Stimulated activated CD4-positive, alpha-beta T cell treated with anti-CD3 and anti-CD28 coated beads, Interleukin-4, amount 100 ng/mL, for 48 hours (primary cell): ENCODE measurements at places on chromosomes 13 and 19.
A peak's percentile ranks its signal among the peaks of the same experiment; 100 is the strongest.

GRCh38 chr13:96792736-96793403 lies 201.4 kb downstream of the OXGR1 start:
- no peak for DNase-seq

DNA sequence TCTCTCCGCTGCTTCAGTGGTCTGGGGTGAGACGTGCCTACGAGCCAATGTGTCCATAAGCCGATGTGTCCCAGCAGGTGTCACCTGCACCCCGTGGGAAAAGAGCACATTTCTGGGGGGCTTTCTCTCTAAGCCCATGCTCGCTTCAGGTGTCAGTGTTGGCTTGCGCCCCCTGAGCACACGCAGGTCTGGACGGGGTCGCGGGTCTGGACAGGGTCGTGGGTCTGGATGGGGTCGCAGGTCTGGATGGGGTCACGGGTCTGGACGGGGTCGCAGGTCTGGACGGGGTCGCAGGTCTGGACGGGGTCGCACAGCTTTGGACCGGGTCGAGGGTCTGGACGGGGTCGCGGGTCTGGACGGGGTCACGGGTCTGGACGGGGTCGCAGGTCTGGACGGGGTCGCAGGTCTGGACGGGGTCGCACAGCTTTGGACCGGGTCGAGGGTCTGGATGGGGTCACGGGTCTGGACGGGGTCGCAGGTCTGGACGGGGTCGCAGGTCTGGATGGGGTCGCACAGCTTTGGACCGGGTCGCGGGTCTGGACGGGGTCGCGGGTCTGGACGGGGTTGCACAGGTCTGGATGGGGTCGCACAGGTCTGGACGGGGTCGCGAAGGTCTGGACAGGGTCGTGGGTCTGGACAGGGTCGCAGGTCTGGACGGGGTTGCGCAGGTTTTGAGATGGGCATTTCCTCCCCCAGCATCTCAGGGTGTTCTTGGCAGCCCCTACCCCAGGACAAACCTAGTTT lies 24.5 kb upstream of the TFDP1 start:
- no peak for DNase-seq

- peak; percentile 56 for DNase-seq
Measured at GRCh38 chr19:12838182-12838885, at the start of gene MAST1. TSS of gene MAST1 (plus strand) at chr19:12838515. CDS start at chr19:12838573, 58 bp downstream.

DNA sequence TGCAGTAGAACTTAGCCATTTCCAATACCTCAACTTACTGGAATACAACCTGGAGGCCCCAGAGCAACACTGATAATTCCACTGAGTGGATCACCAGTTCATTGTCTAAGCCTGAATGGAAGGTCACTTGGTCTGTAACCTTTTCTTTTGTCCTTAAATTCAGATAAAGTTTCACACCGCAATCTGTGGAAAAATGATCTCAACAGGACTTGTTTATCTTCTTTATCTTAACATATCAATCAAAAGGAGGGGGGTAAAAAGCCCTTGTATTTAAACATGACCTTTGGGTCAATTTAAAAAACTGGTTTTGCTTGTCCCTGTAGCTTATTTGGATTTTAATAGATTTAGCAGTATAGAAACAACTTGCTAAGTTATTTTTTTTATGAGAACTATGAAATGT lies 21.6 kb downstream of the SAE1 start:
- DNase-seq, result no peak

GRCh38 chr19:50422397-50423278 lies 3.9 kb downstream of the SPIB start:
- DNase-seq, result no peak

- DNase-seq, result no peak
Measured at GRCh38 chr13:105679838-105680237, 855.6 kb downstream of the EFNB2 start.

DNA sequence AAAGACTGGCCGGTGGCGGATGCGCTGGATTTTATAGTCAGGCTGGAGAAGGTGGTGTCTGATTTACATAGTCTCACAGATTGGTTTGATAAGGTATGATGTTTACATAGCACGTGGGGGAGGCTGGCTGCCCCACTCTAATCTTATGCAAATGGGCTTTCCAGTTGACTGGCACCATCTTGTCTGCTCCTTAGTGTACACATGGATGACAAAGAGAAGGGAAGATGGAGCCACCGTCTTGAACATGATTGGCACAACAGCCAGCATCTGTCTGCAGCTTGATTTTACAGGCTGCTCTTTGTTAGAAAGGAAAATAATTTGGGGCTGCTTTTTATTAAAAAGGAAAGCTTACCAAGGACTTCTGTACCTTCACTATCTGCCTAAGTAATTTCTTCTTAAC lies 265.2 kb upstream of the MAB21L1 start:
- DNase-seq, result no peak
